ENCODE measurements at places on chromosomes 5 and 9.

GRCh38 chr9:121783521-121784507 lies 132.4 kb downstream of the DAB2IP start:
- DNase-seq, result no peak

GRCh38 chr5:148014276-148014675 lies 49.5 kb upstream of the SPINK5 start:
- DNase-seq, result no peak

- DNase-seq, result no peak
Observed at GRCh38 chr5:96172436-96172835, 210.8 kb upstream of the ELL2 start.

GRCh38 chr9:90061187-90061586 lies 456.4 kb downstream of the GADD45G start:
- no peak for DNase-seq

GRCh38 chr5:8924054-8924793 lies 621.7 kb downstream of the SEMA5A start:
- no peak for DNase-seq

Measured in activated naive CD4-positive, alpha-beta T cell treated with Interleukin-2 at 50 U/mL for 16 hours (primary cell).